ENCODE measurements at places on chromosomes 2 and 18.

DNA sequence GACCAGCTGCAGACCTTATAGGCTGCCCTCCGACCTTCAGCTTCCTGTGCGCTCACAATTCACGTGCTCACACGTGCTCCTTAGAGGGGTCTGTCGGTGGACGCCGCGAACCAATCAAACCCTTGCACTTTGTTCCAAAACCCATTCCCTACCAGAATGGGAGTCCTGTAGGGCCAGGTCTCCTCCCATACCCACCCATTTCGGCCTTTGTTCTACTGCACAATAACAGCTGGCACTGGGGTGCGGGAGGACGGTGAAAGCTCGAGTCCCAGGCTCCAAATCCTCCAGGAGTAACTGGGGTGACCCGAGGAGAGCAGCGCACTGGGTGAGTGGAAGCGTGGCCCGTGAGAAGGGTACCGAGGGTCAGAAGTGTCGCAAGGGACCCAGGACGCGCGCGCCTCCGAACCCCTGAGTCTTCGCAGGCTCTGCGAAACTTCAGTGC lies 13.0 kb downstream of the SIX3 start:
- DNase-seq, result no peak

- peak; percentile 74 for DNase-seq
Measured at GRCh38 chr2:237512774-237513466, 25.9 kb downstream of the MLPH start.

DNA sequence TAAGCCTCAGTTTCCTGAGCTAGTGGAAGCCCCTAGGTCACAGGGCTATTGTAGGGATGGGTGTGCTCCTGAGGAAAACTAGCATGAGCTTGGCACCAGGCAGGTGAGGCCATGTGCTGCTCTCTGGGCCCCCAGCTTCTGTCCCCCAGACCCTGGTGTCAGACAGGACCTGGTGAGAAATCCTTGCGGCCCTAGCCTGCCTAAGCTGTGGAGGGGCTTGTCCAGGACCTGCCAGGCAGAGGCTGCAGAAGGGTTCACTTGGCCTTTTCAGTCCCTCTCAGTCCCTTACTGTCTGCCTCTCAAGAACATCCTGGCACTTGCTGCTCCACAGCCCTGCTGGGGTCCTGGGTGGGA lies 58.4 kb downstream of the ZFP36L2 start:
- no peak for DNase-seq

- DNase-seq, result no peak
Measured at GRCh38 chr18:62262061-62262460, 63.0 kb upstream of the TNFRSF11A start.

DNA sequence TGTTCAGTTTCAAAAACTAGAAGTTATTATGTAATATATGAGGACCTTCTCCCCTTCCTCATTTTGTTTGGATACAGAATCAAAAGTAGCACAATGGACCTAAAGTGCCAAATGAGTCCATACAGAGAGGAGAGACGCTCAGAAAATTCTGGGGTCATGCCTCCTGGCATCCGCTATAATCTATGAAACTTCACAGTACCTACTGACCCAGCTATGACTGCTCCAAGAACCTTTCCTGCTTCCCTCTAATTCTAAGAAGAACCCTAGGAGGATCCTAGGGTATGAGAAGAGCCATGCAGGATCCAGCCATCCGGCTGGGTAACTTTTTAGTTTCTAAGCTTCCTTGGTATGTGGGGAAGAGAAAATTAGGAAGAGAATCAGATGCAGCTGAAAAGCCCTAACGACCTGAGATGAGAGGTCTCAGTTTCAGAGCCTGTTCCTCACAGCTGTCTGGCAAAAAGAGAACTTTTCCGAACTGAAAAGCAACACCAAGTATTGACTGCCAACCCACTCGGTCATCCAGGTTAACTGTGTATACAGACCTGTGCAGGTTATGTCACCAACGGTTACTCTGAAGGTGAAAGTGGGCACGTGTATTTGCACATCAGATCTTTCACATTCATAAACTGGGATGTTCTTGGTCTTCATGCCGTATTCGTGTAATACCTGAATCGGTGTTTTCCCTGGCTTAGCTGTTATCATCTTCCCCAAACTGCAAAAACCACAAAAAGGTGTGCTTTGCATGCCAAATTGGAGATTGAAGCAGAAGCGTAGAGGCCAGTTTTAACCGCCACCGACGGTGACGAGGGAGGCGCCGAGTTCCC lies 1.1 kb downstream of the PRKRA start:
- DNase-seq, result peak; percentile 2

- no peak for DNase-seq
Measured at GRCh38 chr2:230668184-230668938, 44.3 kb upstream of the CAB39 start.

- no peak for DNase-seq
Measured at GRCh38 chr2:18599509-18600254, 10.3 kb upstream of the NT5C1B start.

DNA sequence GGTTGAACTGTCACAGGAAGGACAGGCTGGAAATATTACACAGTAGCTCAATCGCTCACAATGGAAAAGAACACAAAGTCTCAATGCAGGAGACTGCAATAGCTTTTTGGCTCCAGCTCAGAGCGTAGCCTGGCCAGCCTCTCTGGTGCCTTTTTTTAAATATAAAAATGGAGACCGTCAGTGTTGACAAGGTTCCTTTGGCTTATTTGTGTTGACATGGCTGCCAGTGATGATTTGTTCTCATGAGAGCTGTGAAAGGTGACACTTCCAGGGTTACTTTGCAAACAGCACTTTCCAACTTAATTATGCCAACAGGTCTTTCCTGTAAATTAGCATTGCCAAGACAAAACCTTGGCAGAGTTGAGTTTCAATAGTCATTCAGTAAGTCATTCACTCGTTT lies 70.8 kb downstream of the KCNE4 start:
- no peak for DNase-seq

DNA sequence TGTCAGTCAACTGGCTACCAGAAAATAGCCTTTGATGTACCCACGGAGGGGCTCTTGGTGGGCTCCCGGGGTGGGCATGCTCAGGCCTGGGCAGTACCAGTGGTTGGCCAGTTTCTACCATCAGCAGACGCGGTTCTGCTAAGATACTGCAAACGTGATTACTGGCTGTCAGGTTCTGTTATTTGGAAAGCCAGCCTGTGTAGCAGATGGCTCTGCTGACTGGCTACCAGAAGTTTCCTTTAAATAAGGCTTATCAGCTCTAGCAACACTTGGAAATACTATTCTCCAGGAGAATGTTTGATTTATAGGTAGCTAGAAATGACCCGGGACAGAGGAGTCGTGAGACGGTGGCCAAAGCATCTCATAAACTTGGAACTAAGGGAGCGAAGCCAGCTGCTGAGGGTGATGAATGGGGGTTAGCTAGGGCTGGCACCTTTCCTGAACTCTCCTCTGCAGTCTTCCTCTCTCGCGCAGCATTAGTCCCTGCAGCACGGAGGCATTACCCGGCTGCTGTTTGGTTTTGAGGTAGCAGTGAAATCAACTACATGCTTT lies 171.9 kb downstream of the AGAP1 start:
- DNase-seq, result no peak

GRCh38 chr18:76458522-76459311 lies 36.3 kb downstream of the ZNF516 start:
- no peak for DNase-seq

GRCh38 chr2:120436460-120436739 lies 90.5 kb downstream of the INHBB start:
- no peak for DNase-seq

GRCh38 chr2:54404270-54404669 lies 51.9 kb upstream of the SPTBN1 start:
- DNase-seq, result no peak

DNA sequence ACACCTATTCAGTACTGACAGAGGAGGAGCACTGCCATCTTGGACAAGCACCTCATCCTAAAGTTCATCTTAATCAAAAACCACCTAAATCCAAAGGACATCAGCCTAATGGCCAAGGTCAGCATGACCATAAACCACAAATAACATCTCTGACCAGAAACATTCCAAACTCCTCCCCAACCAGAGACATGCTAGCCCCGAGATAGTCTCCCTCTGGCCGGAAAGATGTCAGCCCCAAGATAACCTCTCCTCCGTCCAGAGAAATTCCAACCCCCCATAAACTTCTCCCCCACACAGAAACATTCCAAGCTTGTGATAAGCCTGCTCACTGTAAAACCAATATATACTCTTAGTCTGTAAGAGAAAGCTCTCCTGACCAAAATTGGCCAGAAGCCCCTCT lies 260.6 kb downstream of the CLIP4 start:
- DNase-seq, result no peak

- DNase-seq, result no peak
Measured at GRCh38 chr2:64768491-64769005, 114.8 kb upstream of the SERTAD2 start.

GRCh38 chr2:161421686-161422085 lies 5.6 kb downstream of the TBR1 start:
- no peak for DNase-seq

DNA sequence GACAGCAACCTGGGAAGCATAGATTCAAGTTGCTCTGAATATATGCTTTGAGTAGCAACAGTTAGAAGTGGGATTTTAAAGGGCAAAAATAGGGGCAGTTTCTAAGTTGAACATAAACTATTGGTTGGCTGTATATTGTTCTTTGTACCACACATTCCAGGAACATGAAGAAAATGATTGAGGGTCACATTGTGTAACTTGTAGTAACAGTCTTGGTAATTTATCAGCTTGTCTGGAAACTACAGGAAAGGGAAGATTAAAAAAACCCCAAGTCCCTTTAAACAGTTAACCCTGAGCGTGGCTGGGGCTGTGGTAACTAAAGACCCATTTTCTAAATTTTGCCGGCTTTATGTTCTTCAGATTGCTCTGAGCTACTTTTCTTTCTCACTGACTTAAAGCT lies 7.4 kb downstream of the PLEKHB2 start:
- DNase-seq, result no peak

DNA sequence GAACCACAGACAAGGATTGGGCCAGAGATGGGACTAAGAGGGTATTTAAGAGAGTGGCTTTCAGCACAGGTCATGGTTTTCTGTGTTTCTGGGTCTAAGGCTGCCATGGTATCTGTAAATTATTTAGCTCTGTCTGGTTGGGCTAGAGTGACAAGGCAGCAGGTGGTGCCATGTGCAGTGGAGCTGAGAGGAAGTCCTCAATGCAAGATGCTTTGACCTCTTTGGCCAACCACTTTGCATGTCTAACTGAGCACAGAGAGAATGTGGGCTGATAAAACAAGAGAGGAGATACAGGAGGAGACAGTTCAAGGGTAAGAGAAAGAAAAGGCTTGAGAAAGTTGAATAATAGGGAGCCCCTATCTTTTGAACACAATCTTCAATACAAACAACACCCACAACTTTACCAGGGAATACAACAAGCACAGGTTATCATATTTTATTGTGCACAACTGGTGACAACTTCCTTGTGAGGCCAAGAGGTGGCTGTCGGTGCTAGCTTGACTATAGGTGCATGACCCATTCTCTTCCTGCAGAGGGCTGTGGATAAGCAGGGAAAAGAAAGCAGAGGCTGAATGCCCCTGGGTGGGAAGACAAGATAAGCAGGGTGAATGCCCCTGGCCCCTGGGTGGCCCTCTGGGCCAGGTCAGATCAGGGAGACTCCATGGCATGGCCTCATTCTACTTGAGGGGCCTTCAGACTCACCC lies 12.3 kb downstream of the FLACC1 start:
- no peak for DNase-seq

- DNase-seq, result no peak
Measured at GRCh38 chr2:204228169-204228886, 291.8 kb downstream of the ICOS start.

DNA sequence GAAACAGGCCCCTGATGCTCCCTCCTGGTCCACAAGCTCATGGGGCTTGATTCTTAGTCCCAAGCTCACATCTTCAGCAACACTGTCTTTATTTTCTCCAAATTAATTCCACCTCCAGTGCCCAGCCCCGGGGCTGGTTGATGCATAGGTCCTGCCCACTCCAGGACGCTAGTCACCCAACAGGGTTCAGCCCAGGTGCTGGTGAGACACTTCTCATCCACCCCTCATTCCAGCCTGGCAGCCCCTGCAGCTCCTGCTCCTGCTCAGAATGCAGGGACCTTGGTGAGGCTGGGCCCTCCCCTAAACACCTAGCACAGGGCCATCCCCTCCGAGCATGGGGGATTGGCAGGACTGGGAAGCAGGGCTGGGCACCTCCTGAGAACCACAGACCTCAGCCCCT lies 25.7 kb downstream of the STEAP3 start:
- no peak for DNase-seq

DNA sequence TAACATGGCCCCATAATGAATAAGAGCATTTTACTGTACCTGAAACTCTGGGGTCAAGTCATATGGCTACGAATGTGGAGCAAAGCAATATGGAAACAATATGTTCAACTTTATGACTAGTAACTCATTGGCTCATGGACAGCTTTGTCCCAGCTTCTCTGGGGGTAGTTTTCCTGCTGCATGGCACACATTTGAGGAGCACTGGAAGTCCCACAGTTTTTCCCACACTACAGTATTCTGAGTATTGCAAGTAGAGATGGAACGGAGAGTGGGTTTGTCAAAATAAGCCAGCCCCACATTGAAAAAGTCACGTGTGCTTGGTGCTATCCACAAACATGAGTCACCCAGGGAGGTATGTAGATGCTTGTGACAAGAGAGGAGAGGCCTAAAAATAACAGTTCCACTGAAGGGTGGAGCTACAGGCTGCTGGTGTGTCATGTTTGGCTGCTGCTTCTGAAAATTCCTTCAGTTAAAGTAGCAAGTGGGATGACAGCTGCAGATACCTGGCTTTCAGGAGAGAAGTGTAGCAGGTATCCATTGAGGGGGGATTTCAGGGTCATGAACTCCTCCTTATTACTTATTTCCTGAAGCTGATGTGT lies 48.2 kb upstream of the CTAGE1 start:
- DNase-seq, result no peak

GRCh38 chr2:45892425-45892745 lies 240.9 kb downstream of the PRKCE start:
- no peak for DNase-seq

GRCh38 chr2:126881591-126881990 lies 17.1 kb upstream of the TEX51 start:
- DNase-seq, result no peak

DNA sequence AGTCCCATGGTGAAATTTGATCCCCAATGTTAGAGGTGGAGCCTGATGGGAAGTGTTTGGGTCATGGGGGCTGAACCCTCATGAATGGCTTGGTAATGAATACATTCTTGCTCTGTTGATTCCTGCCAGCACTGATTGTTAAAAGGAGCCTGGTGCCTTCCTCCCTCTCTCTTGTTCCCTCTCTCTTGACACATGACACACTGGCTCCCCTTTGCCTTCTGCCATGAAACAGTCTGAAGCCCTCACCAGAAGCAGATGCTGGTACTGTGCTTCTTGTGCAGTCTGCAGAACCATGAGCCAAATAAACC lies 30.6 kb upstream of the EPC2 start:
- DNase-seq, result no peak

GRCh38 chr2:140804700-140805260 lies 1326.0 kb downstream of the LRP1B start:
- no peak for DNase-seq

GRCh38 chr2:117335967-117336366 lies 478.5 kb upstream of the DDX18 start:
- DNase-seq, result no peak

DNA sequence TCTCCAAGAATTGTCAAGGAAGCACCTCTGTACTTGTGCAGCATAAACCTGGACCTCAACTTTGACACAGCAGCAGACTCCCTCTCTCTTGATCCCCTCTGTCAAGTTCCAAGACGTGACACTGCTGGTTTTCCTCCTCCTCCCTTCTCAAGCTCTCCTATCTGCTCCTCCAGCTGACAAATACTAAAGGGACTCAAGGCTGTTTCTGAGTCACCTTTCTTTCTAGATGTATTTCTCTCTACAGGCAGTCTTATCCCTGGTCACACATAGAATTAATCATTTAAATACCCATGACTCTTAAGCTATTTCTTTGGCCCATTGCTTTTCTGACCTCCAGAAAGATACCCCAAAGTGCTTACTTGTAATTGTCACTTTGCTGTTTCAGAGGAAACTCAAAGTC lies 53.5 kb downstream of the SEPTIN10 start:
- no peak for DNase-seq
